ENCODE measurements at places on chromosomes 6 and 20.

DNA sequence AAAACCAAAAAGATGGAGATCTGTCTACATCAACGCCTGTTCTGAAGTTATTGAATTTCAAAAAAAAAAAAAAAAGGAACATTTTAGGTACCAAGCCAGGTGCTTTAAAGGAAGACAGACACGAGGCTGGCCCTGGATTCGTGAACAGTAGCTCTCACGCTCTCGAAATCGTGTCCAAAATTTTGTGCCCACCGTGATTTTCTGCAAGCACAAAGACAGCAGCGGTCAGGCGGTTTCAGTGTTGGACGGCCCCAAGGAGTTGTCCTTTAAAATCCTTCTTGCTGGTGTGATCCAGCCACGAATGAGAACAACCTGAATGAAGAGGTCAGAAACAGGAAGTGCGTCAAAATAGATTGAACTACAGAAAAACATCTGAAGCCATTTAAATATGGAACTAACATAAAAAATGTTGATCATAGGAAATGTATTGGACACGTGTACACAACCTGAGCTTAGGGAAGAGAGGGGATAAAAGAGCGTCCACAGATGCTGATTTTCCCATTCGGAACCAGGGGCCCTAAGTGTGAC is 78.2 kb downstream of the THBS2 start:
- DNase-seq, result no peak

DNA sequence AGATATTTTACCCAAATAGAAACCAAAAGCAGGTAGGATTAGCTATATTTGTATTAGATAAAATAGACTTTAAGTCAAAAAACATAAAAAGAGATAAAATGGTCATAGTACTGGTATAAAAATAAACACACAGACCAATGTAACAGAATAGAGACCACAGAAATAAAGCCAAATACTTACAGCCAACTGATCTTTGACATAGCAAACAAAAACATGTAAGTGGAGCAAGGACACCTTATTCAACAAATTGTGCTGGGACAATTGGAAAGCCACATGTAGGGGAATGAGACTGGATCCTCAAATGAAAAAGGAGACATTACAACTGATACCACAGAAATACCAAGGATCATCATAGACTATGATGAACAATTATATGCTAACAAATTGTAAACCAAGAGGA is 94.5 kb upstream of the SIRPG start:
- DNase-seq, result no peak

- no peak for DNase-seq
Observed at GRCh38 chr6:117733341-117733740, 58.1 kb downstream of the NUS1 start.

GRCh38 chr6:4023240-4023639 is 55.7 kb downstream of the FAM217A start:
- DNase-seq, result no peak

- DNase-seq, result no peak
Observed at GRCh38 chr20:62040381-62040922, 25.2 kb downstream of the TAF4 start.

DNA sequence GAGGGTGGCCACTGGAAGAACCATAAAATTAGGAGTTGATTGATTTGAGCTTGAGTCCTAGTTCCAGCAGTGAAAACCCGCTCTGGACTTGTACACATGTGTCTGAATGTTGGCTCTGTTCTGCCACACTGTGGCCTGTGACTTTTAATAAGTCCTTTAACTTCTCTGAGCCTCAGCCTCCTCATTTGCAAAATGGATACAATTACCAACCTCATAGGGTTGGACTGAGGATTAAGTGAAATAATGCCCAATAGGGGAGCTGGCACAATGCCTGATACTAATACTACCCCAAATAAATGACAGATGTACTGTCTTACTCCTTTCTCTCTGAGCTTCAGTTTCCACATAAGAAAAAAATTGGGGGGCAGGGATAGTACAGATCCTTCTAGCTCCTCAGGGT is 92.6 kb upstream of the RIPOR2 start:
- DNase-seq, result no peak

DNA sequence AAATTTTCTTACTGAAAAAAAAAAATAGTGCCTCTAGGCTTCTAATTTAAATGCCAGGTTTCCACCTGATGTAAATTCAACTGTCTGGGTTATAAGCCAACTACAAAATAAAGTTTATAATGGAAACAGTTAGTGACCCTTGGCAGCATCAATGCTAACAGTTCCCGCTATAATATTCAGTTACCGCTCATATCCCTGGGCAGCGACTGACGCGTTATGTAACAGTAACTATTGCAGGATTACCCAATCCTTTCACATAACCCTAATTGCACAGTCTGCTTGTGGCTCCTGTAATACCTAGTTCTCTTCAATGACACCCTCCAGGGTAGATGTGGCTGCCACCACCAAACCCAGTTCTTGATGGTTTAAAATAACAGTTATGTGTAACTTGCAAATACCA is 208.6 kb downstream of the MOXD1 start:
- no peak for DNase-seq

GRCh38 chr6:31541059-31541657 is 645 bp downstream of the DDX39B start:
- DNase-seq, result peak; percentile 83

GRCh38 chr6:47426524-47427302 is 50.9 kb upstream of the CD2AP start:
- no peak for DNase-seq

DNA sequence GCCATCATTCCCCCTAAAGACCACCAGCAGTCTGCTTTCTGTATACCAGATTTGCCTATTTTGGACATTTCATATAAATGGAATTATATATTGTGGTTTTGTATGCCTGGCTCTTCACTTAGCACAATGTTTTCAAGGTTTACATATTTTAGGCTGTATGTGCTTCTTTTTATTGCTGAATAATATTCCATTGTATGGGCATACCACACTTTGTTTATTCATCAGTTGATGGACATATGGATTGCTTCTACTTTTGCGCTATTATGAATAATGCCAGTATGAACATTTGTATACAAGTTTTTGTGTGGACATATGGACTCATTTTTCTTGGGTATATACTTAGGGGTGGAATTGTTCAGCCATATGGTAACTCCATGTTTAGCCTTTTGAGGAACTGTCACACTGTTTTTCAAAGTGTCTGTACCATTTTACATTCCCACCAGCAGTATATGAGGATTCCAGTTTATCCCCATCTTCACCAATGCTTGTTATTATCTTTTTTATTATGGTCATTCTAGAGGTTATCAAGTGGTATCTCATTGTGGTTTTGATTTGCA is 12.7 kb downstream of the L3MBTL1 start:
- no peak for DNase-seq

GRCh38 chr20:9877932-9878495 is 39.1 kb upstream of the PAK5 start:
- DNase-seq, result no peak

- no peak for DNase-seq
Observed at GRCh38 chr6:94548201-94548600, 1029.1 kb upstream of the MANEA start.

DNA sequence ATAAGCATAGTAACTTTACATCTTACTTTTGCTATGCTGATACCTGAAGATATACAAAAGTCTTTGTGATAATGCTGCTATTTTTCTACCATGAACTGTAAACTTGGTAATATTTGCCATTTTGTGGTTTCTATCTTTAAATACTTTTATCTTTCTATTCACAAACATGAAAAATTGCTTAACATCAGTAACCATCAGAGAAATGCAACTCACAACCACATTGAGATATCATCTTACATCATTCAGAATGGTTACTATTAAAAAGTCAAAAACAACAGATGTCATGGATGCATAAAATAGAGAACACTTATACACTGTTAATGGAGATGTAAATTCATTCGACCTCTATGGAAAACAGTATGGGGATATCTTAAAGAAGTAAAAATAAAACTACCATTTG is 112.0 kb downstream of the TRDN start:
- DNase-seq, result no peak

DNA sequence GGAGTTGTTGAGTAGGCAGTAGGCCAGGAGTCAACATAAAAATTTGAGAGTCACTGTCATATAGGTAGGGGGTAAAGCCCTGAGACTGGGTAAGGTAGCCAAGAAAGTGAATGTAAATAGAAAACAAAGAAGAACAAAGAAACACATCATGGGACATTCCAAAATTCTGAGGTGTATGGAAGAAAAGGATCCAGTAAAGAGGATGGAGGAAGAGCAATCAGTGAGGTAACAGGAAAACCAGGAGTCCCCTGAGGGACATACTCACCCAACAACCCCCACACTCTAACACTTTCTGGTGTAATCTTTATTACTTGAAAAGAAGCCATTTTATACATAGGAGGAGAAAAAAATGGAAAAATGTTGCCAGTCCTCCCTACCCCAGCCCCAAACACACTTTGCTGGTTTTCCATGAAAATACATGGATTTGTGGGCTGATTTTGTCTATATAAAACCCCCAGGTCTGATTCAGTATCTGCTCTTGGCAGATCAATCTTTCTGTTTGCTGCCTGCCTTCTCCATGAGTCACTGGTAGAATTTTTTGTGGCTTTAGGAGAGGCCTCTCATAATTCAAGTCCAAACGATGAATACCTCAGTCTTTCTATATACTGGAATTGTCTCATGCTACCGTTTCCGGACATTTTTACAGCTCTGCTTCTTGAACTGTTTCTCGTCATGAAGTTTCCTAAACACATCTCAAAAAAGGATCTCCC is 271.4 kb upstream of the MAN1A1 start:
- DNase-seq, result no peak

DNA sequence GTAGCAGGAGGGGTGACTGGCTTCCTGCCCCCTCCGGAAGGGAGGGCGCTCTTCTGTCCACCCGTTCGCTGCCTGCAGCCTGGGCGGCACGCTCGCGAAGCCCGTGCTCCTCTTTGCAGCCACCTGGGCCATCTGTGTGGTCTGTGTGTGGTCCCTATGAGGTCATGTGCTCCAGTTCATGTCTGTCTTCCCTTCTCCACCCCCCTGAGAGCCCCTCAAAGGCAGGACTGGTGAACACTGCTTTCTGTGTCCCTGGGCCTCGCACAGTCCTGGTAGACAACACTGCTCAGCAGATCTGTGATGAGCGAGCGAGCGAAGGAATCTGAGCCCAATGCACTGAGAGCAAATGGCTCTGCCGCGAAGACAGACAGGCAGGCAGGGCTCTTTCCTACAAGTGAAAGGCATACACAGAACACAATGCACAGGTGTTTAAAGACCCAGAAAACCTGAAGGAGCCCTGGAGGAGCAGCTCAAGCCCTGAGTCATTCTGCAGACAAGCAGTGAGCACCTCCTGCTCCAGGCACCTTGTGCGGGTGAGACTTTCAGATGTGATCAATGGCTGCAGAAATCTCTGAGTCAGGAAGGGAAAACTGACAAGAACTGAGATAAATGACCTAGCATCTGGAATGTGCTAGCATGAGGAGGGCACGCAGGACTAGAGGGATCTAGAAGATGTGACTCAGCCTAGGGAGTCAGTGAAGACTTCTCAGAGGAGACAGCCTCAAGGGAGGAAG is 27.1 kb downstream of the PPP1R3G start:
- no peak for DNase-seq

- DNase-seq, result no peak
Observed at GRCh38 chr6:140970485-140970884, 1162.2 kb upstream of the GJE1 start.

DNA sequence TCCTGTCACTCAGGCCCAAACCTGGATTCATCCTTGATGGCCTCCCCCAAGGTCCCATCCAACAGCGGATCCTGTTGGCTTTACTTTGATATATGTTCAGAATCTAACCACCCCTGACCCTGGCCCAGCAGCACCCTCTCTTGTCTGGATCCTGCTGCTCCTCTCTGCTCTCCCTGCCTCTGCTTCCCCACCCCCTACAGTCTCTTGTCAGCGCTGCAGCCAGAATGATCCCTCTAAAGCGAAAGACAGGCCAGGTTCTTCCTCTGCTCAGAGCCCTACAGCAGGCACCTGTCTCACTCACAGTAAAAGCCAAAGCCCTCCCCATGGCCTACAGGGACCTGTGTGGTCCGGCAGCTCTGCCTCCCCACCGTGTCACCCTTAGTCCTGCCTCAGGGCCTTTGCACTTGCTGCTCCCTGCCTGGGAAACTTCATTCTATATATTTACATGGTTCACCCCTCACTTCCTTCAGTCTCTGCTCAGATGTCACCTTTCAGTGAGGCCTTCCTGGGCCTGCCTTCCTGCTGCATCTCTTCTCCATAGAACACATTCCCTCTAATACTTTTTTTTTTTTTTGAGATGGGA is 37.4 kb upstream of the KCNB1 start:
- no peak for DNase-seq

- DNase-seq, result no peak
Observed at GRCh38 chr6:143603455-143603854, 74.3 kb upstream of the PHACTR2 start.

DNA sequence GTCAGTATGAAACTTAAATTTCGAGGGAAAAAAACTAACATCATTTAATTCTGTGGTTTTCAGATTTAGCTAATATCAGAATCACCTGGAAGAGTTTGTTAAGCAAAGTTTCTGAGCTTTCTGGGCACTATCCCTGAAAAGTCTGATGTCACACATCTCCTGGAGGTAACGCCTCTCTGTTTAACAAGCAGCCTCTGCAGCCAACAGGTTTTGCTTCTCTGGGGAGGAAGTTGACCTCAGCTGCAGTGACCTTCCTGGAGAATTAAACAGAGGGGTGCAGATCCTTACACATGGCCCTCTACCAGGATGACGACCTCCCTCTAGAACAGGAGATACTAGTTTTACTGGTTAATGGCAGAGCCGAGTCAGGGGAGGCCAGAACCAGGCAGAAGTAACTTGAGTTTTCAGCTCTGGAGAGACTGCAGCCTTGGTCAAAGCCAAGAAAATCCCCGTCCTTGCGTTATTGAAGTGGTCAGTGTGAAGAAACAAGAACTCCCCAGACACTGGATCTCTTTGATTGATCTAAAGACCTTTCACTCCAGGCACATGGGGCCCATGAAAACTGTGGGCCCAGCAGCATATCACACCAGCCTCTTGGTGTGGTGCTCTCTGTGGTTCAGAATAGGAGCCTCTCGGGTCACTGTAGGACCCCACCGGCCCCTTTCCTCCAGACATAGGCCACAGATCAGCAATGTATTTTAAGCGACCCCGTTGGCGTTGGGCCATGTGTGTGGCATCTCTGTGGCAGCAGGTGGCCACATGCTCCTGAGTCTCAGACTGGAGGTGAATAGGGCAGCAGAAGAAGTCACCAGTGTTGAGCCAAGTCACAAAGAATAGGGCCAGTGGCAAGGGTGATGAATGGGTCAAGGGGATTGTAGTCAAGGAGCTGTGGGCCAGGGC is 33.4 kb upstream of the CCR6 start:
- no peak for DNase-seq

DNA sequence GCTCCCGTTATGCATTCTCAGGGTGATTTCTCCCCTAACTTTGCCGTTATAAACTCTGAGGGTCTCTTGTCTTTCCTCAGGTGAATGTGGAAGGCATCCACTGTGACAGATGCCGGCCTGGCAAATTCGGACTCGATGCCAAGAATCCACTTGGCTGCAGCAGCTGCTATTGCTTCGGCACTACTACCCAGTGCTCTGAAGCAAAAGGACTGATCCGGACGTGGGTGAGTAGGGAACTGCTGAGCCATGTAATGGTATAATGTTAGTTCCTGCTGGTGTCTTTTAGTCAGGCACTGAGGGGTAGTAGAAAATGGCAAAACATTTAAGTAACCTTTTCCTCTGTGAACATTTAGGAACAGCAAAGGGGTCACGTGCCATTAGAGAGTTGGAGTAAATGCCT is 395.4 kb downstream of the ARHGAP18 start:
- DNase-seq, result no peak

- DNase-seq, result no peak
Observed at GRCh38 chr6:42148058-42148457, 5.6 kb upstream of the C6orf132 start.
